ENCODE measurements at places on chromosomes 11 and 22.
A peak's percentile ranks its signal among the peaks of the same experiment; 100 is the strongest.

- peak; percentile 70 for DNase-seq
Measured at GRCh38 chr11:128620309-128621100, 33.1 kb upstream of the ETS1 start.

GRCh38 chr22:39316440-39317083, 2.9 kb downstream of the RPL3 start:
- DNase-seq, result peak; percentile 85

GRCh38 chr22:39475902-39476301, 19.1 kb downstream of the MGAT3 start:
- DNase-seq, result no peak

- DNase-seq, result no peak
Measured at GRCh38 chr22:24282401-24282800, 11.8 kb downstream of the SPECC1L start.

- no peak for DNase-seq
Measured at GRCh38 chr11:46465683-46466082, 74.1 kb upstream of the CHRM4 start.

- peak; percentile 85 for DNase-seq
Measured at GRCh38 chr11:62553839-62554361, 7.3 kb upstream of the AHNAK start.

- no peak for DNase-seq
Measured at GRCh38 chr11:71551711-71552110, 3.5 kb downstream of the KRTAP5-9 start.

- DNase-seq, result no peak
Measured at GRCh38 chr11:46149342-46149741, 28.1 kb upstream of the PHF21A start.

DNA sequence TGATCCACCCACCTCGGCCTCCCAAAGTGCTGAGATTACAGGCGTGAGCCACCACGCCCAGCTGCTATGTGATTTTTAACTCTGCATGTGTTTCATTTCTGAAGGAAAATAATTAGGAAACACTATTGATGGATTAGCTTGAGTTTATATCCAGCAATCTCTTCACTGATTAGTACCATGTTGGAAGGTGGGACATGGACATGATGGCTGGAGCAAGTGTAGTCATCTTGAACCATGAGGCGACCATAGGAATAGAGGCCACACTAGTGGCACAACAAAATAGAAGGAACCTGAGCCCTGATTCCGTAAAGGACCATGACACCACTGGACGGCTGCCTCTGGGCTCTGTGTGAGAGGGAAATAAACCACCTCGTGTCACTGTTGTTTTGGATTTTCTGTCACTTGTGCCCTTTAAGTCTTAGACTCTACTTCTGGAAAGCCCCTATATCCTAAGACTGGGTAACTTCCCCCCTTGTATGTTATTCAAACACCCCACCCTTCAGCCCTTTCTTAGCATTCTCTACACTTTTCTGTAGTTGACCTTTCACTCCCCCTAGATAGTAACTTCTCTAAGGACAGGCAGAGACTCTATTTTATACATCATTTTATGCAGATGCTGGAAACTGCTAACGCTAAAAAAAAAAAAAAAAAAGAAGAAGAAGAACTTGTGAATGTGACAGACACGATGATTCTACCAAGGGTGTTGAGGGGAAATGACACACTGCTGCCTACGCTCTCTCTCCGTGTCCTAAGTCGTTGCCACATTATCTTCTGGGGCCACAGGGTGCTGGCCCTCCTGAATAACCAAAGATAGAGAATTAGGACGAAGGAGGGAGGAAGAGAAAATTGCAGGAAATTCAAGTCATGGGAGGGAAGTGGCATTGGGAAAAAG, 2.7 kb upstream of the VPS37C start:
- DNase-seq, result no peak

GRCh38 chr11:107849790-107850189, 8.8 kb downstream of the SLC35F2 start:
- no peak for DNase-seq

- peak; percentile 24 for DNase-seq
Measured at GRCh38 chr11:107916671-107917241, 11.5 kb upstream of the RAB39A start.

GRCh38 chr11:93746101-93746500, 4.6 kb downstream of the C11orf54 start:
- DNase-seq, result no peak

GRCh38 chr11:123197711-123198110, 2.7 kb upstream of the CLMP start:
- no peak for DNase-seq

- no peak for DNase-seq
Measured at GRCh38 chr11:8726395-8726794, 43.8 kb downstream of the RPL27A start.

DNA sequence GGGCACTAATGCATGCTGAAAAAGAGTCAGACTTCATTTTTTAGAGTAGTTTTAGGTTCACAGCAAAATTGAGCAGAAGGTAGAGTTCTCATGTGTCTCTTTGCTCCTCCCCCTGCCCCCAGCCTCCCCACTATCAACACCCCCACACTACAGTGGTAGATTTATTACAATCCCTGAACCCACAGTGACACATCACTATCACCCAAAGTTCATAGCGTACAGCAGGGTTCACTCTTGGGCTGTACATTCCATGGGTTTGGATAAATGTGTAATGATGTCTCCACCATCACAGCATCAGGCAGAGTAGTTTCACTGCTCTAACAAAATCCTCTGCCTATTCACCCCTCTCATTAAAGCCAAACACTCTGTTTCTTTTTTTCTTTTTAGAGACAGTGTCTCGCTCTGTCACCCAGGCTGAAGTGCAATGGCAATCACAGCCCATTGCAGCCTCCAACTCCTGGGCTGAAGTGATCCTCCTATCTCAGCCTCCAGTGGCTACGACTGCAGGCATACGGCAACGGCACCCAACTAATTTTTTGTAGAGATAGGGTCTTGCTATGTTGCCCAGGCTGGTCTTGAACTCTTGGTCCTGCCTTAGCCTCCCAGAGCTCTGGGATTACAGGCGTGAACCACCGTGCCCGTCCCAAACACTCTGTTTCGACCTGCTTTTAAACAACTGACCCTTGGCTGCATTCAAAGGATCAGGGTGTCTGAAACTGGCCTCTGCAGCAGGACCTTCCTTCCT, 4.1 kb downstream of the BEST1 start:
- no peak for DNase-seq

- no peak for DNase-seq
Measured at GRCh38 chr11:64078905-64079304, 43.2 kb downstream of the FLRT1 start.

GRCh38 chr11:65657426-65657825, 5.3 kb downstream of the RELA start:
- no peak for DNase-seq

- DNase-seq, result no peak
Measured at GRCh38 chr11:104728927-104729326, 169.3 kb downstream of the CASP12 start.

Measured in kidney capillary endothelial cell (primary cell).